ENCODE measurements at places on chromosomes 1 and 21.
A peak's percentile ranks its signal among the peaks of the same experiment; 100 is the strongest.

GRCh38 chr1:165376041-165376810 is 19.7 kb upstream of the LMX1A start:
- peak; percentile 82 for DNase-seq

- DNase-seq = no peak
Measured at GRCh38 chr21:37358397-37358796, 8.2 kb upstream of the DYRK1A start.

DNA sequence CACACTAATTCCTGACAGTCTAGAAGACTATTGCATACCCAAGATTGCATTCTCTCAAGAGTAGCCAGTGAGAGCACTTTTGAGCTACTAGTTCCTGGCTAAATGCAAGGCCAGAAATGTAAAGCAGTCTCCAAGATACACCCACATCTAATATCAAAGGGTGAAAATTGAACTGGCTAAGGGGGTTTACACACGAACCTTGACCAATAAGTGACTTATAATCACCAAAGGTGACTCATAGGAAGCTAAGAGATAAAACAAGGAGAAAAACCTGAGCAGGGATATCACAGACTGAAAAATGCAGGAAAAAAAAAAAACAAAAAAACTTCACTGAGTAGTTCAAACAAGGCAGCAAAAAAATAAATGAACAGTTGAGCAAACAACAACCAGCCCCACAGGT is 172.2 kb upstream of the RRP15 start:
- no peak for DNase-seq

- DNase-seq = no peak
Measured at GRCh38 chr1:6220236-6220635, 14.3 kb downstream of the RNF207 start.

DNA sequence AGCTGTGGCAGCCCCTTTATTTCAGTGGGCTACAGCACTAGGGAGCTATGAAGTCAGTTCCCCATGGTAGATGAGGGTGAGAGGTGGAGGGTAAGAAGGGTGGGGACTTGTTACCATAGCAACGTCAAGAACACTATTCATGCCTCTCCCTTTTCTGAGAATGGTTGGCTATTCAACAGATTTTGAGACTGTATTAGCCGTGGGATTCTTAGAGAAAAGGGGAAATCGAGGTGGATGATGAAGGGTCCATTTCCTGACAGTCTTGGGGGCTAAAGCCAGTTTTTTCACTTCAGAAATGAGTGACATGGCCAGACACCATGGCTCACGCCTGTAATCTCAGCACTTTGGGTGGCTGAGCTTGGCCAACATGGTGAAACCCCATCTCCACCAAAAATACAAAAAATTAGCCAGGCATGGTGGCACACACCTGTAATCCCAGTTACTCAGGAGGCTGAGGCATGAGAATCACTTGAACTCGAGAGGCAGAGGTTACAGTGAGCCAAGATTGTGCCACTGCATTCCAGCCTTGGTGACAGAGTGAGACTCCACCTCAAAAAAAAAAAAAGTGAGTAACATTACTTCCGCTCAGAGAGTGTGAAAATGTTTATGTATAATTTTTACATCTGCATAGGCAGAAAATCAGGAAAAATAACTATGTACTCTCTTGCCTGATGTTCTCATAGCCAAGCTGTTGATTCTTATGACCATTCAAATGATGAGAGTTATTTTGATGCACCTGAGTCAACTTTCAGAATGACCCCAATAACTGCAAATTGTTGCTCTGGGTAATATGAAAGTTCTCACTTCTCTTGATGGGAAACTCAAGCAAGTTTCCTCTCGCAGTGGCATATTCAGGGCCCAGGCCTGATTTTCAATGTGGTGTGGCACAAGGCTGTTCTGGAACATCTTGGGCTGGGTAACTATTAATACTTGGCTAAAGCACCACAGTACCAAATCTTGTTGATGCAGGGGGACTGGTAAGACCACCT is 23.2 kb upstream of the RGSL1 start:
- no peak for DNase-seq

DNA sequence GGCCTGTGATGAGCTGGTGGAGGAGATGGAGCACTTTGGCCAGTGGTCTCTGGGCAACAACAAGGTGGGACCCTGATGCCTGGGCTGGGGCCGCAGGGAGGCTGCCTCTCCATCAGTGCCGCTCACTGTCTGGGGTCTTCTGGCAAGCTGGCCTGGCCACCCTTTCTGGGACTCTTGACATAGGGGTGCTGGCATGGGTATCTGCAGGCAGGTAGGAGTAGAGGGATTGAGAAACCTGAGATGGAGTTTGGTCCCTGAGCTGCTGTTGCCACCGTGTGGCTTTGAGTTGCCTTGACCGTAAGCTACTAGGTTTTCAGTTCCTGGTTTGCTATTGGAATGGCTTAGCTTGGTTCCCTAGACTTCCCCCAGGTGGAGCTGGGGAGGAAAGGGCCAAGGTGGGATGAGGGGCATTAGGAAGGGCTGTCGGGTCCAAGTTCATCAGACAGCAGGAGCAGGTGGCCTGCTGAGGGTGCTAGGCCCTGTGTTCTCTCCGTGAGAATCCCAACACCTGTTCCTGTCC is 13.2 kb upstream of the MFN2 start:
- peak; percentile 36 for DNase-seq

DNA sequence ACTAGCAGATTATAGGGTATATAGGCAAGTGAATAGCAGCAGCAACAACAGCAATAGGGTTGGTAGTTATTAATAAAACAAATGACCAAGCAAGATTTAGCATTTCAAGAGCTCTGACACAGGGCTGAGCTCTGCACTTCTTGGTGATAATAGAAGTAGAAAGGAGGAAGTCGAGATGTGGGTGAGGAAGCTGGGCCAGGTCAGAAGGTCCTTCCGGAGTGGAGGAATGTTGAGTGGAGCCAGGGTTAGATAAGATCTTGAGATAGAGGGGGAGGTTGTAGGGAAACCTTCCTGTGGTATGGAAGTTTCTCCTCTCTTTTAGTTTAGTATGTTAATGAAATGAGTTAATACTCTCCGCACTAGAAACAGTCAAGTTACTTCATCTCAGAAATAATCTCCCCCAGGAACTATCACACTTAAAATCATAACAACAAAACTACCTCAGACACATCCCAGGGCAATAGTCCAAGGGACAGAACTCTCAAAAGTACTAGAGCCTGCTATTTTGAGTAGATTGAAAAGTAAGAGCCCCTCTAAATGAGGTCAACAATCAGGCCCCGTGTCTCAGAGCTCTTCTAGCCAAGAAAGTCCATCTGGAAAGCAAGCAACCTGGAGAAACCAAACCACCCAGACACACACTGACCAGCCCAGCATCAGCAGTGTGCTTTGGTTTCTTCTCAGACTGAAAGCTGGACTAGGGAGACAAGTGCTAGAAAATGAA is 45.4 kb upstream of the ATP1B1 start:
- DNase-seq = no peak

DNA sequence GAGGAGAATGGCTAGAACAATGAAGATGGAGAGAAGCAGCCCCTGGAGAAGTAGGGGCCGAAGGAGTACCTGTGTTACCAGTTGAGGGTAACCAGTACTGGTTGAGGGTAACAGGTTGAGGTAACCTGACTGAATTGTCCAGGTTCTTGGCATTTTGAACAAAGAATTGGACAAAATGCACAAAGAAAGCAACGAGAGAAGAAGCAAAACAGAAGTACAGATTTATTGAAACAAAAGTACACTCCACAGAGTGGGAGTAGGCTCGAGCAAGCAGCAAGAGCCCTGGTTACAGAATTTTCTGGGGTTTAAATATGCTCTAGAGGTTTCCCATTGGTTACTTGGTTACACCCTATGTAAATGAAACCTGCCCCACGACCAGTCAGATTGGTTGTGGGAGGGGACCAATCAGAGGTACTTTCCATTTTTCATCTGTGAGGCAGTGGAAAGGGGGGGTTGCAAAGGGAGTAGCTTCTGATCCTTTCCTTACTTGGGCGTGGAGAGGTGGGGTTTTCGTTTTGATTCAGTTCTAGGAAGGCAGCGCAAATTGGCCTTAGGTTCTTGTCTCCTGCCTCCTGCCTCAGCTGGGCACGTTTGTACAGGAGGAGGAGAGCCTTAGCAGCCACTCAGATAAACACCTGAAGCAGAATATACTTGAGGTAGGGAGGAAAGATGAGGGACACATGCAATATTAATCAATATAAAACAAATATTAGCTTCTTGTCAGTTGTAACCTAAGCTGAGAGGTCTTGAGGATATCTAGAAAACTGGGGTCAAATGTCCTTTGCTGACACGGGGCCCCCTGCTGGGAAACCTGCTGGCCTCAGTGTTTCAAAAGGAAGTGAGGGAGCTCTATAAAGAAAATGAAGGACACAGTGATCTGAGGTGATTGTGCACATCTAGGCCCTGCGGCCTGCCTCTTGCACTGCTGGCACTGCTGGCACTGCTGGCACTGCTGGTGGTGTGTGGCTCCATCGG is 14.3 kb upstream of the LSM10 start:
- no peak for DNase-seq

DNA sequence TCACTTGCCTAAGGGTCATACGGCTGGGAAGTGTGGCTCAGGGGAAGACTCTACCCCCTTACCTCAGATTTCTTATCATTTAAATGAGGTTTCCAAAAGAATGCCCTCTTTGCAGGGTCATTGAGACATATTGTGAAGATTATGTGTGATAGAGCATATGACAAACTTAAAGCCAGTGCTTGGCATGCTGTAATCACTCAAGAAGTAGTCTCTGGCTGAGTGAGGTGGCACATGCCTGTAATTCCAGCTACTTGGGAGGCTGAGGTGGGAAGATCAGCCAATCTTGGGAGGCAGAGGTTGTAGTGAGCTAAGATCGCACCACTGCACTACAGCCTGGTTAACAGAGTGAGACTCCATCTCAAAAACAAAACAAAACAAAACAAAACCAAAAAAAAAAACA is 7.5 kb upstream of the LDLRAD2 start:
- DNase-seq = no peak

- DNase-seq = no peak
Measured at GRCh38 chr21:14483296-14483695, 62.8 kb downstream of the SAMSN1 start.

DNA sequence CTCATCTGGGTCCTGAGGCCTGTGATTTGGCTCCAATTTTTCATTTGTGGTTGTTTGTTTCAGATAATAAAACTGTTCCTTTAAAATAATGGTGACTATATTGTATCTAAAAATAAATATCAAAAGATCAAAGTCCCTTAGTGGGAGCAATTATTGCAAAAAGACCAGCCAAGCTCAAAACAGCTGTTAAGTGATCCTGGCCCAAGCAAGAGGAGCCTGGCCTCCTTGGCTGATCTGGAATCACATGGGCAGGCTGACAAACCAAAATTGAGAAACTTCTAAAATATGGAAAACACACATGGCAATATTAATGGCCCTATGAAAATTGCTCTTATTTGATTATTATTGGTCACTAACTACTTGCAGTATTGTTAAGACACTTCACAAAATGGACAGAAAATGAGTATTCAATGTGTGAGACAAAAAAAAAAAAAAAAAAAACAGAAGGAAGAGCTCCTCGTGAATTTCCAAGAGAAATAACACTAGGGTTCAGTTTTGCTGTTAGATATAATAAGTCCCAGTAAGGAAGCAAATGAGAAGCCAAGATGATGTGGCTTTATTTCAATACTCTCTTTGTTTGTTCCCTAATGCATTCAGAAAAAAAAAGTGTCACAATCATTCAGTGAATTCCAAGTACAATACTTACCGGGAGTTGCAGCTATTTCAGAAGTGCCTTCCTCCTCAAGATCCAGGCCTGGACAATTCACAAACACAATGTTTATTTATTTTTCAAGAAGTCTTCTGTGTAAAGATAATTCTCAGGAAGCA is 105.1 kb downstream of the SEC16B start:
- DNase-seq = peak; percentile 82

- no peak for DNase-seq
Measured at GRCh38 chr1:172497230-172497629, 35.7 kb upstream of the SUCO start.

- DNase-seq = peak; percentile 95
Measured at GRCh38 chr1:84506002-84506728, at the start of the genes GNG5 and SPATA1. TSS of gene GNG5 (minus strand) at chr1:84506581. CDS start at chr1:84506091, 490 bp downstream. TSS of gene SPATA1 (plus strand) at chr1:84506386. CDS start at chr1:84516360, 9,974 bp downstream.

- no peak for DNase-seq
Measured at GRCh38 chr1:116474921-116475849, 95.6 kb downstream of the CD58 start.

- peak; percentile 14 for DNase-seq
Measured at GRCh38 chr1:24027838-24028468, 47.8 kb upstream of the SRSF10 start.

GRCh38 chr21:17359781-17360180 is 153.1 kb upstream of the CXADR start:
- no peak for DNase-seq

DNA sequence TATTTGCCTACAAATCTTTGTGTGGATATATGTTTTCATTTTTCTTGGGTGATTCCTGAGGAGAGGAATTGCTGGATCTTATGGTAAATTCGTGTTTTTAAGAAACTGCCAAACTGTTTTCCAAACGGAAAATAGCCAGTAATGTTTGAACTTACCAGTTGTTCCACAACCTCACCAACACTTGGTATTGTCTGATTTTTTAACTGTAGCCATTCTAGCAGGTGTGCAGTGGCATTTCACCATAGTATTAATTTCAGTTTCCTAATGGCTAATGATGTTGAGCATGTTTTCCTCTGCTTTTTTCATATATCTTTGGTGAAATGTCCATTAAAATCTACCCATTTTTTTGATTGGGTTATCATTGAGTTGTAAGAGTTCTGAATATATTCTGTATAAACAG is 56.6 kb downstream of the RPS6KC1 start:
- DNase-seq = no peak

- DNase-seq = no peak
Measured at GRCh38 chr1:29849038-29849750, 612.9 kb downstream of the PTPRU start.

- DNase-seq = no peak
Measured at GRCh38 chr1:104671684-104672353, 922.1 kb downstream of the AMY1C start.

GRCh38 chr1:46084553-46085451 is 47.6 kb downstream of the PIK3R3 start:
- DNase-seq = no peak

- no peak for DNase-seq
Measured at GRCh38 chr1:203823306-203823705, 27.9 kb downstream of the ZBED6 start.

DNA sequence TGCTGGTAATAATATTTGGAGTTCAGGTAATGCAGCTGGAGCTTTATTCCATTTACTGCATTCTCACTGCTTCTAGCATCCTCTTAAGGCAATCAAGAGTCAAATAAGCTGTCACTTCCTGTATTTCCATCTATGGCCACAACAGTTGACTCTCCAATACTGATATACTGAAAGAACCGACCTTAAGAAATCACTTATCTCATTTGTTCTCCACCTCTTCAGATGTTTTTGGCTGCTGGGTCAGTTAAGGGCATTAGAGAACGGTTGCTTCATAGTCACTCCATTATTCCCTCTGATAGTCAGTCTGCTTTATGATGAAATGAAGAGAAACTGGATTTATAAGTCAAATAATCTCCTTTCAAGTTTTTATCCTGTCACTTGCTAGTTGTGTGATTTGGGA is 14.2 kb upstream of the RGS4 start:
- no peak for DNase-seq
